ENCODE measurements at places on chromosomes 16 and 17.

GRCh38 chr17:67566656-67567055 is 151.1 kb upstream of the NOL11 start:
- DNase-seq: no peak

DNA sequence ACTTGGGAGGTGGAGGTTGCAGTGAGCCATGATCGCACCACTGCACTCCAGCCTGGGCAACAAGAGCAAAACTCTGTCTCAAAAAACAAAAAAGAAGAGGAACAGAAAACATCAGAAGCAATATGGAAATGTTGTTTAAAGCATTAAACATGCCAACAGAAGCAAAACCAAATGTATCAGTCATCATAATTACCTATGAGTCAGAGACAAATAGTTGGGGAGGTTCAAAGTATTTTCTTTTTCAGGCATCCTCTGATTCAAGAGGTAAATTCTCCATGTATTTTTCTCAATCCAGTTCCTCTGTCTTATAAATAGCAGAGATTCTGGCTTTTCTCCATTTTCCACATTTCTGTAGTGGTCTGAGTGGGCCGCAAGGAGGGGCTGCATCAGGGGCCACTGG is 2.1 kb upstream of the TM4SF5 start:
- no peak for DNase-seq

GRCh38 chr17:77790143-77790829 is 168.2 kb upstream of the TNRC6C start:
- DNase-seq: no peak

- no peak for DNase-seq
Observed at GRCh38 chr16:53235851-53236250, 181.1 kb downstream of the CHD9 start.

DNA sequence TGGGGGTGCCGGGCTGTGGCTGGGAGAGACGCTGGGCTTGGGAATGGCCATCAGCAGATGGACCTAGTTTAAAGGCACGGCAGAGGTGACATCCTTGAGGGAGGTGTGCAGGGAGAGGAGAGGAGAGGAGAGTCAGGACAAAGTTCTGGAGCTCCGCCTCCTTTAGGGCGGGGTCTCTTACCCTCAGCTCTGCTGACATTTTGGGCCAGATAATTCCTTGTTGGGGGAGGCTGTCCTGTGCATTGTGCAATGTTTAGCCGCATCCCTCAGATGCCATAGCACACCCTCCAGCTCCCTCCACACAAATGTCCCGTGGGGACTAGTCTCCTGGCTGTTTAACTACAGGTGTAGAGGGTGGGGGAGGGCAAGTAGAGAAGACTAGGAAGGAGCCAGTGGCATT is 48.3 kb downstream of the ARHGAP23 start:
- no peak for DNase-seq

DNA sequence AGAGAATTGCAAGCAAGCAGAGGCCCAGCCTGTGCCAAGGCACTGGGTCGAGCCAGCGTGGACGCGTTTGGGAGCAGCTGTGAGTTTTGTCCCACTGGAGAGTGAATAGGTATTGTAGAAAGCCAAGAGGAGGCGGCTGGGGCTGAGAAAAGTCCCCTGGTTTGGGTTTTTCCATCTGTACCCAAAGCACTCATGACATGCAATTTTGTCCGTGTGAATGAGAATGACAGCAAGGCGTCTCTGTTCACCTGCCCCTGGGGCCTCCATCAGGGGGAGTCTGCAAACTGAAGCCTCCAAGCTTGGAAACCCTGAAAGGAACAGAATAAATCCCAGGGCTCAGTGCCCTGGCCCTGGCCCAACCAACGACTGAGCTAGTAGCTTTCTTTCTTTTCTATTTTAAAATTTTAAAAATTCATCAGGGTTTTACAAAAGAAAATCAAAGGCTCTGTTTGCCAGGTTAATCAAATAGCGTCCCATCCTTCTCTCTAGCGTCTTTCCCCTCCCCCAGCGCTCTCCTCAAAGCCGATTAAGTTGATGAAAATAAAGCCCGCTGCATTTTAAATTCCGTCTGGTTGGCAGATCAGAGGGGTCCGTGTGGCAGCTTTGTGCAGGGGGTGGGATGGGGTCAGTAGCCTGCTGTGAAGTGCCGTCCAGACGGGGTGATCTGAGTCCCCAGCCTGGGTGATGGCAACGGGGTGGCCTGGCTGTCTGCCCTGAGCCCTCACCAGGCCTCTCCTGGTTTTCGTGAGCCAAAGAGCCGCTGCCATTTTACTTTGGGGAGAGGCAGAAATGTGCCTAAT is 171.0 kb downstream of the KATNIP start:
- no peak for DNase-seq
